HCT116 (cell line): ENCODE measurements at places on chromosomes 1 and 21.

- DNase-seq, result no peak
Observed at GRCh38 chr21:19609611-19610010, 1206.0 kb upstream of the TMPRSS15 start.

DNA sequence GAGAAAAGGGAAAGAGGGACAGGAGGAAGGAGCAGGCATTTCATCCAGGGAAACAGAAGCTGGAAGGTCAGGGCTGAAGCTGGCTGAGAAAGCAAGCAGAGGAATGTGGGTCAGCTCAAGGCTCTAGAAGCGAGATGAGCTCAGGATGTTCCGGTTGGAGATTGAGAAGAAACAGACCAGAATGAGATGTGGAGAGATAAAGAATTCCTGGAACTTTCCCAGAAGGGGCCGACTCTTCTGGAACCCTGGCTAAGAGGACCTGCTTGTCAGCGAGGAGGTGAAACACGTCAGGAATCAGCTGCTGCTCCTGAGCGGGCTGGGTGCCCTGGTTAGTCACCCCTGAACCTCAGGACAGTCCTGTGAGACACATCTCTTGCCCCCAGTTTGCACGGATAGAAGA lies 75.9 kb downstream of the HUNK start:
- DNase-seq, result no peak

GRCh38 chr1:59494145-59494833 lies 197.4 kb downstream of the FGGY start:
- DNase-seq, result no peak

DNA sequence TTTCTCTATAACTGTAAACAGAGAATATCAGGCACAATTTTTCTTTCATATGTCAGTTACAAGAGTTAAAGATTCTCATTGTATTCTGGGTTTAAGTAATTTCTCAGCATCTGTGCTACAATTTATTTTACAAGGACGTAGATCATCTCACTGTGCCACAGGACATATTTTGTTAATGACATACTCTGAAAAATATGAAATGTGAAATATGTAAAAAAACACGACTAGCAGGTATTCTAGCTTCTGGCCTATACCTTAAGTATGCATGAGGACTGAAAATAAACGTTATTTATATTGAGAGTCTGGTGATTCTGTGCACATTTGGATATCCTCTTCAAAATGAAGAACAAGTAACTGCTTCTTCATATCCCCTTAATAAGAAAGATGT lies 308.8 kb downstream of the BRINP3 start:
- DNase-seq, result no peak

- DNase-seq, result no peak
Observed at GRCh38 chr1:230382001-230382491, 44.1 kb downstream of the PGBD5 start.

DNA sequence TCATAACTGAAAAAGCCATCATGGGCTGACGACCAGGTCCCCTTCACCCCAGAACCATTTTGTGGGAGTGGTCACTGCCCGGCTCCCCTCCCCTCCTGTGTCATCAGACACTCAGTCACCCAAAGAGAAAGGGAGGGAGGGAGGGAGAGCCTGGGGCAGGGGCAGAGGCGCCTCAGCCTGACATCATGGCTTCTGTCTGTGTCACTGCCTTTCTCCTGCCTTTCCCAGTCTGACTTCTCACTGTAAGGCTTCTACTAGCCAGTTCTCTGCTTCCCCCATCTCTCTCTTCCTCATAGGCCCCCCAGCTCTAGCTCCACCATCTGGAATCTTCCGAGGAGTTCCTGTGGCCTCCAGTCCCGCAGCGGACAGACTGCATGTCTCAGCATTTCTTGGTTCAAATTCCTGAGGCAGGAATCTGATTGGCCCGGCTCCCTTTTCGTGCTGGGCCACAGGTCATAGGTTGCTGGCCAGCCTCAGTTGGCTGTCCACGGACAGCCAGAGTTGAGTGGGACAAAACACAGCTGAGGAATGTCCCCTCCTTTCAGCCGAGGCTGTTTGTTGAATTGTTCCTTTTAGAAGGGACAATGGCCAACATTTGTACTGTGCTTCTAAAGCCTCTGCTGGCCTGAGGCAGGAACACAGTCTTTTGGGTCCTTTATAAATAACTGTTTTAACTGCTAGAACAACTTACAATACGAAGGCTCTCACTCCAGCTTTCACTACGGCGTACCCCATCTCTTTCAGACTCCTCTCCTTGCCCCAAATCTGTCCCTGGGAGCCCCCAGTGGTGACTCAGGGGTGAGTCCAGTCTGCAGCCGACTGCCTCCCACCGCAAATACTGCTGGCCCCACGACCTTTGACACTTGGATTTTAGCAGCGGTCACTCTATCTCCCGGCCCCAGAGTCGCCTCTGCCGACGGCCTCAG lies 18.7 kb upstream of the KANK4 start:
- DNase-seq, result no peak

- DNase-seq, result no peak
Observed at GRCh38 chr1:50106095-50106761, 2.5 kb upstream of the ELAVL4 start.

DNA sequence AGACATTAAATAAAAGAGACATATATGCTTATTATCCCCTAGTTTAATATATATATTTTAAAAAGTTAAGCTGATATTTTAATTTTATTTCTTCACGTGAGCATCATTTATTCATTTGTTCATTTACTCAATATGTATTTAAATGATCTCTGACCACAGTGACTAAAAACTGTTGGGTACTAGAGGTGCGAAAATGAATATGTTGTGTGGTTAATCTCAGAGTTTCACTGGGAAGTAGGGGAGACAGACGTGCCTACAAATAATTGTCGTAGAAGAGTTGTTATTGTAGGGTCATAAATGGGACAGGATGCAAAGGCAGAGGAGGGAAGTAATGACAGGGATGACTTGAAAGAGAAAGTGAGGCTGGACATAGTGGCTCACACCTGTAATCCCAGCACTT lies 213.0 kb upstream of the CACYBP start:
- no peak for DNase-seq
